ENCODE measurements at places on chromosomes 12 and 14.

GRCh38 chr14:99810559-99810874 lies 17.3 kb downstream of the EML1 start:
- DNase-seq, result no peak

- DNase-seq, result no peak
Observed at GRCh38 chr14:104384776-104385071, 194.8 kb upstream of the C14orf180 start.

GRCh38 chr14:77004711-77005460 lies 23.6 kb downstream of the IRF2BPL start:
- DNase-seq, result no peak

DNA sequence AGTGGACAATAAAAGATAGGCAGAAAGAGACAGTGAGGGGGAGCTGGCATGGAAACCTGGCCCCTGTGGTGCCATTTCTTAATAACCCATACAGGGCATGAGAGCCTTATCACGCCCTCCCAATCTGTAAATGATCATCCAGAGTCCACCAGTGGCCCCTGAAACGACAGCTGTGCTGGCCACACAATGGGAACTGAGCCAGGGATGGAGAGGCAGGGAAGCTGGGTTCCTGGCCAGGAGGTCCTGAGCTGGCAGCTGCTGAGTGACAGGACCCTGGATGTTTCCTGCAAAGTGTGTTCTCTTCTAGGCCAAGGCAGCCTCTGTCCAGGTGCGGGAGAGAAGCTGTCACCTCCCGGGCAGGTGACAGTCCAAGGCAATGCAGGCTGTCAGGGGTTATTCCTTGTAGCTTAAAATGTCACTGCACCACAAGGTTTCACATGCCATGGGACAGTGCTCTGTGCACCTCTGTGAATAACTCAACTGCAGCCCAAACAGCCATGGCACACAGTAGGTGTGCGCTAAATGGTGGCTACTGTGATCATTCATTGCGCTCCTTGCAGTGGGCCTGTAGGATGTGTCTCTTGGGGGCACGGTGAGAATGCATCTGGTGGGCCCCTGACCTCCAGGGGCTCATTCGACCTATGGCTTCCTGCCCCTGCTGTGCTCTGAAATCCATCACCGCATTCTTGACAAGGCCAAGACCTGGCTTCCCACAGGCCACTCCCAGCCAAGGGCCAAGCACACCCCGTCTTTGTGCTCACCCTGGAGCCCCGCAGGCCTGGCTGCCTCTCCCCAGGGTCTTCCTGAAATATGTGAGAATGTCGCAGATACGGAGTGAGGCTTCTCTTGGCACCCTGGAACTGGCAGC lies 46.3 kb upstream of the BCL11B start:
- no peak for DNase-seq

DNA sequence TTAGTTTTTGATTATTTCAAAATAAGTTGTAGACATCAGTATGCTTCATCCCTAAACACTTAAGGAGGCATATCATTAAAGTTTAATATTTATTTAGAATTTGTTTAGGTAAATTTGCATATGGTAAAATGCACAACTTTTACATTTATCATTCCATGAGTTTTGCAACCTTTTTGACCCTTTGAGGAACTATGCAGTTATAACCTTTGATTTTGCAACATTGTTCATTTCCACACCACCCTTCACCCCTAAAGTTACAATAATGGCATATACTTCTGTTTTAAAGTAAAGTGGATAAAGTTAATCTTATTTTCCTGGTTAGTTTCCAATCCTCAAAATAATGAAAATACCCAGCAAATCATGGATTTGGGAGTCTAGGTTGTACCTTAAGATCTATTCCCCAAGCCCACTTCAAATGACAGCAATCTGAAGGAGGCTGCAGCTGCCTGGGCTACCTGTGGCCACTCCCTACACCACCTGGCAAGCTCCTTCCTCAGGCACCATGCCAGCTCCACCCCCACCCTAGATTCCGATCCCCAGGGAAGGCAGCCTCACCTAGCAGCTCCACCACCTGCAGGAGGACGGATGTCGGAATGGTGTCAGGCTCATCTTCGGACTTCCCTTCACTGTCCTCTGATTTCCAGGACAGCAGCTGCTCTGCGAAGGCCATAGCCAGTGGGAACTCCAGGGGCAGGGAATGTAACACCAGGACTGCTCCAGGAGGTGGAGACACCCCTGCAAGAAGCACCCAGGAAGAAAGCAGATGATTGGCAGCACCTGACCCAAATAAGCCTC lies 65.1 kb downstream of the TRAFD1 start:
- DNase-seq, result no peak

DNA sequence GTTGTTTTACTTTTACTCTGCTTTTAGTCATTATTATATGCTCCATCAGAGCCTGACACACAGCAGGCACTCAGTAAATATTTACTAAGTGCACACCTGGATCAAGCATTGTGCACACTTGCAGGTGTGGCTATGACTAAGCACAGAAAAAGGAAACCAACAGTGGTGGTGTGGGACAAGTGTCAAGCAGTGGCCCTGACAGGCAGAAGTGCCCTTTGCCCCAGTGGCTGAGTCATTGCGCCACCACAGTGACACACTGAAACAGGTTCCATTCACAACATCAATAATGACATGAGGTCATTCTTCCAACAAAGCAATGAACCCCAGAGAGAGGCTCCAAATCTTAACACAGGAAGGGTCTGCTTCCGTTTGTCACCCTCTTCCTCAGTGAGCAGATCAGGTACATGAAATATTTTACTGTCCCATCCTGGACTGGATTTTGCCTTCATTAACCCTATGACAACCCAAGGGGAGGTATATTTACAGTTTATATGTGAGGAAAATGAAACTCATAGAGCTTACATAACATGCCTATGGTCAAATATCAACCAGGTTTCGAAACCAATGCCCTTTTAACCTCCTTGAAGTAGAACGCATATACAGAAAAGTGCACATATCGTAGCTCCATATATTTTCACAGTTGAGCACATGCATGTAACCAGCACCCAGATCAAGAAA lies 82.6 kb upstream of the GTF2A1 start:
- no peak for DNase-seq

DNA sequence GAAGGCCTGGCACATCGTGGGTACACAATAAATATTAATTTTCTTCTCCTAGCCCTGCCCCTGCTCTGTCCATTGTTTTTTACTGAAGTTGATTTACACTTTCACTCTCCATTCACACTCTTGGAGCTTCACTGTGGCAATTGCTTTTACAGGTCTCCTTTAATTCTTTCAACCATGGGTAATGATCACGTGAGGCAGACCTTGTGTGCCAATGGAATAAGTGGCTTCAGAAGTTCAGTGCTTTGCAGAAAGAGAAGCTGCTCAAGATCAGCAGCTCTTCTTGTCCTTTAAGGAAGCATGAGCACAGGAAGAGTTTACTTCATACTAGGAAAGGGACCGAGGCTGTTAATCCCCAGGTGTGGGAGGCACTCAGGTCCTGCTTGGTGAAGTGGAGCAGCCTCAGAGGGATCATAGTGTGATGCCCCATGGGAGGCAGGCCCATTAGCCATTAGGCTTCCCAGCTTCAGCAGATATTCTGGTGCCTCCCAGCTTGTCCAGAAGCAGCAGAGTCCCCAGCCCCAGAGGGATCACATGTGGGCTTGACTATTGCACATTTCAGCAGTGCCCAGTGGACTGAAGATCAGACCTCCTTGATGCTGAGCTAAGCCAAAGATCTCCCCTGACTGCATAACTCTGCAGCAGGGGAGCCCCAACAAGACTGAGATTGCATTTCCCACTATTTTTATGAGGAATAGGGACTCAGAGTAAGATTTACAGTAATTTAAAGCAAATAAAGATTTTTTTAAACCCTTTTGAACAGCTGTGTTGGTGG lies 5.0 kb upstream of the SLC35F4 start:
- DNase-seq, result no peak

- no peak for DNase-seq
Observed at GRCh38 chr12:114750917-114751316, 66.9 kb upstream of the TBX3 start.

- no peak for DNase-seq
Observed at GRCh38 chr12:46788072-46788887, 37.5 kb downstream of the SLC38A4 start.

DNA sequence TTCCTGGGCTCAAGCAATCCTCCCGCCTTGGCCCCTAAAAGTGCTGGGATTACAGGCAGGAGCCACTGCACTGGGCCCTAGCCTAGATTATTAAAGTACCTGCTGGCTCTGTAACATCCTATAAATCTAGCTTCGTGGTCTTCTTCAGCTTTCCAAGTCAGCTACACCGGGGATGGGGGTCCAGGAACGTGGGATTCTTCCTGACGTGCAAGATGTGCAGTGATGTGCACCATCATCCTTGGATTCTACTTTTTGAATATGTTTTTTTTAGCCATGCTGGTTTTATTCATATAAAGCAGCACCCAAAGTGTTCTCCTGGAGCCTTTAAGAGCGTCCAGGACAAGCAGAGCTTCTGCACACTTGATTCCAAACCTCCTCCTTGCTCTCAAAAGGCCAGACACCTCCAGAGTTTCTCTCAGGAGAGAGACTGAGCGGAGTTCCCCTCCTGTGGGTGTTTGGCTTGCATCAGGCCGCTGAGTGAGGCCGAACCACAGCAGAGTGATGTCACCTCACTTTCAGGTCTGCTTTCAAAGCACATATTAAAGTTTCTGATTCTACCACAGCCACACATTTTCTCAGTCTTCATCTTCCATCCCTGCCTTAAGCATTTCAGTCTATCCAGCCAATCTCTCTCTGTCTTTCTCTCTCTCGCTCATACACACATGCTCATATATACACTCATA lies 33.4 kb downstream of the VCPKMT start:
- peak; percentile 94 for DNase-seq

DNA sequence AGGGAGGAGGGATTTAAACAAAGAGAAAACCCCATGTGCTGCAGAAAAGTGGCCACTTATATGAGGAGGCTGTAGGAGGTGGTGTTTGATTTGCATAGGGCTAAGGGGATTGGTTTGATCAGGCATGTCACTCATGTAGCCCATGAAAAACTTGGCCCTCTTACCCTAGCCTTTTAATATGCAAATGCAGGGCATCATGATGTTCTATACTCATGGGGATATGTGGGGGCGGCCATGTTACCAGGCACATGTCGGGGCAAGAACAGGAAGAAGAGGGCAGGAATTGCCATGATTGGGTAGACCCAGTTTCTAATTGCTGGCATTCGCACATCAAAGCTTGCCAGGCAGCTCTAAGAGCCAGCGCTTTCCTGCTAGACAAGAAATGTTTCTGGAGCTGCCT lies 28.8 kb downstream of the KLRK1 start:
- DNase-seq, result no peak

DNA sequence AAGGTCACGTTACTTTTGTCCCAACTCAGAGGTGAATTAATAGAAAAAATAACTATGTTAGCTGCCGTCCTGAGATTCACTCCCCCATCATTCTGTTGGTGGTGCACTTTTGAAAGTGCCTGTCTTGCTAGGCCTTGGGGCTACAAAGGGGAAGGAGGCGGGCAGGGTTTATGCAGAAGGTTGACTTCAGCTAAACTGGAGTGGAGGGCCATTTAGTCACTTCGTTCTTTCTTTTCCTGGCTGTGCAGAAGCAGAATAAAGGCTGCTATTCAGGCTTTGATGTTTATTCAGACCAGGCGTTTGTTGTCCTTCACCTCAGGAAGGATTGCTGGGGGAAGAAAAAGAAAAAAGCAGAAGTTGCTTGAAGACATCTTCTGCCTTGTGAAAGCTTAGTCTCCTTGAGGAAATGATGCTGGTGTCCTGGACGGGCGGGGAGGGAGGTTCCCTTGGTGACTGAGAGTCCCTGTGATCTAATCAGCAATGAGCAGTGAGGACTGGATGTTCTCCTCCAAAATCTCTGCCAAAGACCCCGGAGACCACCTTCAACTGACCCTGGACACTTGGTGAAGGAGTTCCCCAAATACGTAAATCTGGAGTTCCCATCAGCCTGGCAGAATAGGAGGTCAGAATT lies 4.0 kb downstream of the GLT1D1 start:
- DNase-seq, result no peak
